ENCODE measurements at places on chromosomes 3 and 15.

- DNase-seq: no peak
Observed at GRCh38 chr3:150540991-150541390, 5.3 kb downstream of the SERP1 start.

GRCh38 chr3:9028134-9028533 is 64.9 kb upstream of the RAD18 start:
- peak; percentile 85 for DNase-seq

DNA sequence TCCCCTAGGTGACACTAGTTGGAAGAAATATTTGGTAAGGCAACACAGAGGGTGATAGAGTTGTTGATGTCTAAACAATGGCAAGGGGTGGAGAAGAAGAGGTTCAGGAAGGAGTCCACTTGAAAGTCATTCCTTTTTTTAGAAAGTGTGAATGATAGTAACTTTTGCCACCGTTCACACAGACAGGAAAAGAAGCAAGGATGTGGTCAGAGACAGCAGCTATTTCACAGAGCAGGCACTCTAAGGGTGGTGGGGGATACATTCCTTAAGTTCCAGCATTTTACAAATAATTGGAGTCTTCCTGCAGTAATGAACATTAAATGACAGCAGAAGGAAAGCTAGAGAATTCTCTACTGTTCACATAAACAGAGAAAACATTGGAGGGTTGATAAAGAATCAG is 75.4 kb upstream of the ZNF385D start:
- DNase-seq: no peak

- DNase-seq: no peak
Observed at GRCh38 chr15:41897363-41897799, 3.5 kb upstream of the SPTBN5 start.

DNA sequence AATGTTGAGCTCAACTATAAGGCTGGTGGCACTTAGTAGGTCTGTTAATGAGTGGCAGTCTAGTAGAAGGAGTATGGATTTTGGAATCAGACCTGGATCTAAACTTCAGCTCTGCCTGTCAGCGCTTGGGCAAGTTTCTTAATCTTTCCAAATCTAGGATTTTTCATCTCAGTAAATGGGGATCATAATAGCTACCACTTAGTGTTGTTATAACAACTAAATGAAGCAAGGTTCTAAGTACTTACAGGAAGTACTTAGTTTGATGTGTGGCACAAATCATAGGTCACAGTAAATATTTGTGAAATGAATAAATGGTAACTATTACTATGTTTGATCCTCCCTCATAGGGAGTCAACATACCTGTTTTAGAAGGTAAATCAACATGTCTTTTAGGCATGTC is 31.4 kb downstream of the SLC49A4 start:
- no peak for DNase-seq

DNA sequence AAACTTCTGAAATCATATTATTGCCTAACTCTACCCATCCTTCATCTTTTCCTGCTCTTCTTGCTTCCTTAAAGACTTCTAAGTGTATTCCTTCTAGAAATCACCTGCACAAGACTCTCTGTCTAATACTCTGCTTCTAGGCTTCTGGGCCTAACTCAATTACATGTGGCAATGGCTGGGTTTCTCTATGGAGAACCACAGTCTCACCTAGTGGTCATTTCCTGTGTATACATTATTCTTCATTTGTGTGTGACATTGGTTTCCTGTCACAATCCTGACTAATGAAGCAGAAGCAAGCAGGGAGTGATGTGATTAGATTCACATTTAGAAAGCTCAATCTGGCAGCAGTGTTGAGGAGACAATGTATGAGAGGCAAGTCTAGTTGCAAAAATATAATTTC is 16.9 kb upstream of the CLDN1 start:
- DNase-seq: no peak

GRCh38 chr15:74795966-74796625 is 14.2 kb downstream of the CSK start:
- no peak for DNase-seq

DNA sequence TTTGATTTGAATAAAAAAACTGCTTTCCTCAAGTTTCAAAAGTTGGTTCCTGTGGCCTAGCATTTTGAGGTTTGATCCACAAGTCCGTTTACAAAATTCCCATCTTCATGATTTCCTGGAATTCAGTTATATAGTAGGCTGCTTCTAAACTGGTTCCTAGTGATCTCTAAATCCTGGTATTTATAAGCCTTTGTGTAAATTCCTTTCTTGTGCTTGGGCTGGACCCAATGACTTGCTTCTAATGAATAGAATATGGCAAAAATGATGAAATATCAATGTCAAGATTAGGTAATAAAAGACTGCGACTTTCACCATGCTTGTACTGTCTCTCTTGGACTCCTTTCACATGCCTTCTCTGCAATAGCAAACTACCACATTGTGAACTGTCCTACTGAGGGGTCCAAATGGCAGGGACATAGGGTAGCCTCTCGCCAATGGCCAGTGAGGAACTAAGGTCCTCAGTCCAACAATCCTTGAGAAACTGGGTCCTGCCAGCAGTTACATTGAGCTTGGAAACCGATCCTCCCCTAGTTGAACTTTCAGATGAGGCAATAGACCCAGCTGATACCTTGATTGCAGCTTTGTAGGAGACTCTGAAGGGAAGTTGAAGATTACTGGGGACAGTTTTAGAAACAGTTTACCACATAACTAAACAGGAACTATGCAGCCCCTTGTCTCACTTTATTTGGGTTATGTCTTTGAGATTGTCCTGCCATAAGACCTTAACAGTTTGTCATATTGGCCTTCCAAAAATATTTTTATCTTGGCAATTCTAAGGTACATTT is 303.9 kb upstream of the TBC1D5 start:
- no peak for DNase-seq

GRCh38 chr3:53346922-53347260 is 452 bp downstream of the DCP1A start:
- no peak for DNase-seq

DNA sequence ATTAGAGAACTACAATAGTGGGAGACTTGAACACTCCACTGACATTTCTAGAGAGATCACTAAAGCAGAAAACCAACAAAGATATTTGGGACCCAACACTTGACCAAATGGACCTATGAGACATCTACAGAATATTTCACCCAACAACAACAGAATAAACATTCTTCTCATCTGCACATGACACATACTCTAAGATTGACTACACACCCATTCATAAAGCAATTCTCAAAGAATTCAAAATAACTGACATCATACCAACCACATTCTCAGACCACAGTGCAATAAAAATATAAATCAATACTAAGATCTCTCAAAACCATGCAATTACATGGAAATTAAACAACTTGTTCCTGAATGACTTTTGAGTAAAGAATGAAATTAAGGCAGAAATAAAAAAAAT is 473.7 kb downstream of the LPP start:
- DNase-seq: no peak

DNA sequence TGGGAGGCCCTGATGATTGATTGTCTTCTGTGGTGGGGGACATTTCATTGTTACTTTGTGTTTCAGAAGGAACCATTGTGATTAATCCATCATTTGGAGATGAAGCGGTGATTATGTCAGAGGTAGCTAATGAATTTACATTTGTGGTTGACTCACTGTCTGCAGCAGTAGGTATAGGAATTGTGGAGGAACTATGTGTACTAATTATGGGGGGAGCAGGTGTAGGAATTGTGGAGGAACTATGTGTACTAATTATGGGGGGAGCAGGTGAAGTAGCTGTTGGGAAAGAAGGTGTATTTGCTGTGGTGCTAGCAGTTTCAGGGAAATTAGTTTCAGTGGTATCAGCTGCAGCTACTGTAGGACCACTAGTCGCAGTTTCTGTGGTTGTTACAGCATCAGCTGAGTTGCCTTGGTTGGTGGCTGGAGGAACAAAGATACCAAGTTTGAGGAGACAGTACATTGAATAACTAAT is 6.9 kb downstream of the MUC13 start:
- DNase-seq: no peak

DNA sequence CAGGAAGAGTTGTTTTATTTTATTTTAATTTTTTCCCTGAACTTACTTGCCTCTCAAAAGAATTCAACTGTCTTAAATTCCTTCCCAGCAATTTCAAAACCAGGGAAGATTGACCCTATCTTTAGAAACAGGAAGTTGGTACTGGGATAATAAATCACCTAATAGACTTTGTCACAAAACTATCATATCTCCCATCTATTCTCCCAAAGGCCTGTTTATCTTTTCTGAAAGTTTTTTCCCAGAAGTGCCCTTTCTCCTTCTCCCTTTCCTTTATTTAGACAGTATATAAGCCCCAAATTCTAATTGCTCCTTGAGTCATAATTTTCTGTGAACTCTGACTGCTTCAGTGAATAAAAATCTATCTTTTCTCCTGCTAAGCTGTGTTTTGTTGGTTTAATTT is 2.9 kb upstream of the RNF7 start:
- no peak for DNase-seq

DNA sequence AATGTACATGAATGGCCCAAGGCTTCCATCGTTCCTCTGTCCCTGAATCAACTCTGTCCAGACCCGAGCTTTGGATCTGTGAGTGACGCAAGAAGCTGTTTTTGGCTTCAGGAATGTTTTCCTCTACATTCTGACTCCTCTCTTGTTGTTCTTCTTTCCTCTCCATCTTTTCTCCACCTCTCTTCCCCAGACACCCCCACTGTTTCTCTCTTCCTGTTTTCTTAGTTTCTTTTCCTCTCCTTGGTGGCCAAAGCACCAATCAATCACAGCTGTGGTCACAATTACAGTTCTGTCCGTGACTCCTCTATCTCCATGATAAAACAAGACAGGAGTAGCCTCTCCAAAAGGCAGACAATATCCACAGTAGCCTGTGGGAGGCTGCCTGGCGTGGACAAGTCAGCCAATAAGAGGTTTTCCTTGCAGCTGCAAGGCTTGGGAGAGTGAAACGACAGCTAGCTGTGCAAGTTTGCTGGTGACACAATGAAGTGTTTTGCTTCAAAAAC is 4.9 kb upstream of the TMEM212 start:
- no peak for DNase-seq

DNA sequence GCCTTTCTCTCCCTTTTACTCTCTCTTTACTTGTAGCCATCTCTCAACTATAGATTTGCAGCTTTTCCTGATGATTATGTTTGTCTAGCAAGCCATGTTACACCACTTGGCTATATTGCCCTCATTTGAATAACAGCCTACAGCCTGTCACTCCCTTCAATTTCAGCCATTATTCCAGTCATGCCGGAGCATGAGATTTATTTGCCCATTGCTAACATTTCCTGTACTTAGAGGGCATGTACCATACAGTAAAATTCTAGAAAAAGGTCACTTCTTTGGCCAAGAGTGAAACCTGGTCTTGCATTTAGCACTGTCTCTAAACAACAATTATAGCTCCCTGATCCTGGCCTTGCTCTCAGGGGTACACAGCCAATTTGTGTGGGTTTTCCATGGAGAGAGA is 221.7 kb upstream of the TMC3 start:
- DNase-seq: no peak

DNA sequence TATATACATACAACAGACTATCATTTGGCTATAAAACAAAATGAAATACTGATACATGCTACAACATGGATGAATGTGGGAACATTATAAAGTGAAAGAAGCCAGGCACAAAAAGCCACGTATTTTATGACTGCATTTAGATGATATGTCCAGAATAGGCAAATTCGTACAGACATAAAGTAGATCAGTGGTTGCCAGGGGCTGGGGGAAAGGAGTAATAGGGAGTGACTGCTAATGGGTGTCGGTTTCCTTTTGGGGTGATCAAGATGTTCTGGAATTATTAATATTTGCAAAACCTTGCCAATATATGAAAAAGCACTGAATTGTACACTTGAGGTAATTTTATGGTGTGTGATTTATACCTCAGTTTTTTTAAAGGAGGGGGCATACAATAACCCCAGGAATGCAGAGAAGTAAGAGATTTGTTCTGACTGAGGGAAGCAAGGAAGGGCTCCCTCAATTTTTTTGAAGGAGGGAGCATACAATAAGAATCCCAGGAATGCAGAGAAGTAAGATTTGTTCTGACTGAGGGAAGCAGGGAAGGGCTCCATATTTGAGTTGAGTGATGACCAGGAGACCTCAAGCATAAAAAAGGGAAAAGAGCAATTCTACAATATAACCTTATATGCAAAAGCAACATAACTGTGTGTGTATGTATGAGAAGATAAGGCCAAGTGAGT is 6.2 kb downstream of the PSMD6 start:
- DNase-seq: no peak

- no peak for DNase-seq
Observed at GRCh38 chr15:85474700-85475316, 94.4 kb downstream of the AKAP13 start.

- DNase-seq: no peak
Observed at GRCh38 chr3:182212479-182213076, 500.9 kb downstream of the SOX2 start.

DNA sequence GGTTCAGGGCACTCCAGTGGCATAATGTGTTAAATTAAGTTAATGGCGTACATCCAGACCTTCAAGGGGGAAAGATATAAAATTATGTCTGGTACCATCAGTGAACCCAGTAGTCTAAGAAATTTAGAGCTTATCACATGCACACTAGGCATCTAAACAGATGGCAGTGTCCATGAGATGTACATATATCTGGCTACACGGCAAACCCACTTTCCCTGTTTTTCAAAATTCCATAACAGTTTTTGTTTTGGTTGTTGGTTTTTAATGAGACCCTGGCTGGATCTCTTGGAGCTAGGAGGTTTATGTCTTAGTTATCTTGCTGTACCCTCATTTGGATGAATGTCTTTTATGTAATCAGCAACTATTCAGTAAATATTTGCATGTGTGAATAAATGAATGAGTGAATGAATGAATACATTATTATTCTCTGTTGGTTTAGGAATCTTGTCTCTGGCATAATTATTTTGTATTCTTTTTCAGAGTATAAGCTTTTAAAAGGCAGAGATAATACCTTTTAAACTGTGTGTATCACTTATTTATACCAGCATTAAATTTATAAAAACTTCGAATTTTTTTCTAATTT is 3.1 kb upstream of the UTS2B start:
- no peak for DNase-seq

- no peak for DNase-seq
Observed at GRCh38 chr3:141434255-141434654, 52.6 kb upstream of the RASA2 start.

GRCh38 chr15:63065262-63066221 is 23.0 kb downstream of the TPM1 start:
- no peak for DNase-seq

- no peak for DNase-seq
Observed at GRCh38 chr3:17894434-17895060, 152.1 kb upstream of the TBC1D5 start.

DNA sequence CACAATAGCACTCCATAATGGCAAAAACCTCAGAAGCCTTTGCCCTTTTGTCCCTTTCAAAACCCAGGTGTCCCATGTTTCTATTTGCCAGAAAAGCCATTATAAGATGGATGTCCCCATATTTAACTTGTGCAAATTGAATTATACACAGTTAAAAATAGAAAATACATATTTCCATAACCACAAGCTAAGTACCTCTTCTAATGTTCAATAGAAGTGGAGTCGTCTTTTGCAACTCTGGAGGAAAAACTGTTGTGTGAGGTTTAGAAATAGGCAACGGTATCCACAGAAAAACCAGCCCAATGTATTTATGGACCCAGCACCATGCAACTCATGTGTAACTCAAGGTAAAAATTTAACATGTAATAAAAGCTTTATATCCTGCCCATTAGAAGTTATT is 83.6 kb upstream of the STRIT1 start:
- no peak for DNase-seq
